ENCODE measurements at places on chromosomes 7 and 10. TPM values are rescaled to one million over a fixed set of nuclear protein-coding genes. Genes with fewer than 3 reads are reported as not detected.

DNA sequence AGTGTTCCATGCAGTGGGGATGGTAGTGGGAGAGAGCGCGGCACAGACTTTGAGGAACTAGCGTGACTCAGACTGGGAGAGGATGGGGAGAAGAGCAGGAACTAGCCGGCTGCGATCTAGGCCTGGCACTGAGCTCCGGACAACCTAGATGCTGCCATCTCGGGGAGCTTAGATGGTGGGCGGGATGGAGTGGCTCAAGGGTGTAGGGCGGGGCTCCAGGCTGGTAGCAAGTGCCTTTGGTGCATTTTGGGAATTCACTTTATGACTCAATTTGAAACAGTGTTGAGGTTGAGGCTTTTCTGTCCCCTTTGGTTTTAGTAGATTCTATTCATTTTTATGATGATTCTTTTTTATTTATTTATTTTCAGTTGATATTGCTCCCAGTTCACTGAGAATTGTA lies 185.3 kb upstream of the GPR26 start:
- H3K4me3 ChIP-seq = no peak overlapping the region
- H3K27ac ChIP-seq = no peak overlapping the region
- no peaks in the 10 kb centered on the region for H3K4me1 ChIP-seq

- H3K4me1 ChIP-seq = no peaks in the 10 kb centered on the region
- H3K27me3 ChIP-seq = no peaks in the 10 kb centered on the region
- no peak for DNase-seq
- no peaks in the 10 kb centered on the region for H3K36me3 ChIP-seq
These were observed 70.6 kb downstream of the COL13A1 start for GRCh38 chr10:69872323-69872722.

DNA sequence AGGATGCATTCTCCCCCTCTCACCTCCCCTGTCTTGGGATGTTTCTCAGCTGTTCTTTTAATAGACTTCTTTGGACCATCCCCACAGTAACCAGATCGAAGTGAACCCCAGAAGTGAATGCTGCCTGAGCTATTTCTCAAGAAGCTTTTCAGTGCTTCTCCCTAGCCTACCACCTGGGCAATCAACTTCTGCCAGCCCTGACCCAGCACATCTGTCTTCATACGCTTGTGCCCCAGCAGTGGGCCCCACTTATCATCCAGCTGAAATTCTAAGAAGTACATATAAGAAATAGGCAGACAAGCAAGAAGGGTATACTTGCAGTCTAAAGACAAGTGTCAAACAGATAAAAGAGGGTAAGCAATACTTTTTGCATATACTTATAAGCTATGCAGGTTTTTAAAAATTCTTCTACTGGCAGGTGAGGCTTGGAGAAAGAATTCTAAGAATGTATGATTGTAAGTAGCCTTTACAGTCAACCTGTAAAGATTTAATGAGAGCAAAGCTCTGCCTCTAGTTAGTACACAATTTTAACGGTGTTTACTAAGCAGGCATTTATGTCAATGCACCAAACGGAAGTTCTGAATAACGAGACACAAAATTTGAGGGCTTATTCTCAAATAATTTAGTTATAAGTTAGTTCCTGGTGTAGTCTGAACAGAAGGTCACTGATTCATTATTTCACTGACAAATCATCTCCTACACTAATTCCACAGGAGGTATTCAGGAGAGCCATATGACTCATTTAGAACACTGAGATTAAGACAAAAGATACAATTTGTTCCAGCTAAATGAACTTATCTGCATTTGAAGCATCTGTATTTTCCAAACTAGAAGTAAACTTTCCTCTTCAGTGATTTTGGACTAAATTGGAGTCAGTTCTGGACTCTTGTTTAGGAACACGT lies 83.3 kb downstream of the RNLS start:
- no peaks in the 10 kb centered on the region for H3K36me3 ChIP-seq
- no peak overlapping the region for H3K27ac ChIP-seq
- H3K27me3 ChIP-seq = no peaks in the 10 kb centered on the region
- no peak for DNase-seq
- peaks cover 5% of the 10 kb centered on the region for H3K4me1 ChIP-seq
- H3K4me3 ChIP-seq = no peak overlapping the region

- DNase-seq = peak; percentile 31
- no peaks in the 10 kb centered on the region for H3K27me3 ChIP-seq
- no peak overlapping the region for H3K4me3 ChIP-seq
- no peak overlapping the region for H3K27ac ChIP-seq
These were observed 8.8 kb downstream of the DEPP1 start for GRCh38 chr10:44969854-44970253.

The C10orf105 gene
- polyA plus RNA-seq = 0.20 TPM

GRCh38 chr10:30671026-30671616 lies 41.6 kb upstream of the LYZL2 start:
- no peaks in the 10 kb centered on the region for H3K36me3 ChIP-seq
- DNase-seq = no peak
- H3K4me3 ChIP-seq = no peak overlapping the region
- H3K27ac ChIP-seq = no peak overlapping the region

DNA sequence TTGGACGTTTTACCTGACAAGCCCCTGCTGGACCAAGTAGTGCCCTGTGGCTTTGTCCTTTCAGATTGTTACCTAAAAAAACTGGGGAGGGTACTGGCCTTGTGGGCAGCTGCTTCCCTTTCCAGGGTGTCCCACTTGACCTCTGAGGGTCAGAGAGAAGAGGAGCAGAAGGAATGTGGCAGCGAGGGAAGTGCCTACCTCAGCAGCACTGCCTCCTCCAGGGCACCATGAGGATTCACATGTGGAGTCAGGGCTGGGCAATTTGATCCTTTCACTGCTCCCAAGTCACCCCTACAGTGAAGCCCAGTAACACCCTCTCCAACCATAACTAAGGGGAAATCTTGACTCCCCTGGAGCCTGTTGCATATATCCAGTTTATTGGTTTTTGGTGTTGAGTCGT lies 64.6 kb downstream of the ITGB1 start:
- no peaks in the 10 kb centered on the region for H3K36me3 ChIP-seq
- no peak overlapping the region for H3K27ac ChIP-seq
- H3K4me1 ChIP-seq = no peaks in the 10 kb centered on the region
- no peak for DNase-seq
- no peak overlapping the region for H3K4me3 ChIP-seq
- H3K27me3 ChIP-seq = no peaks in the 10 kb centered on the region

The AKR1C2 gene
- 9.8 TPM for polyA plus RNA-seq

The SLC12A9 gene
- polyA plus RNA-seq = 4.7 TPM

The TFPI2 gene
- 27.0 TPM for polyA plus RNA-seq

- H3K27ac ChIP-seq = no peak overlapping the region
- no peak overlapping the region for H3K4me3 ChIP-seq
- H3K27me3 ChIP-seq = no peaks in the 10 kb centered on the region
- no peaks in the 10 kb centered on the region for H3K36me3 ChIP-seq
These were observed 12.3 kb upstream of the MYPN start for GRCh38 chr10:68096913-68097516.

DNA sequence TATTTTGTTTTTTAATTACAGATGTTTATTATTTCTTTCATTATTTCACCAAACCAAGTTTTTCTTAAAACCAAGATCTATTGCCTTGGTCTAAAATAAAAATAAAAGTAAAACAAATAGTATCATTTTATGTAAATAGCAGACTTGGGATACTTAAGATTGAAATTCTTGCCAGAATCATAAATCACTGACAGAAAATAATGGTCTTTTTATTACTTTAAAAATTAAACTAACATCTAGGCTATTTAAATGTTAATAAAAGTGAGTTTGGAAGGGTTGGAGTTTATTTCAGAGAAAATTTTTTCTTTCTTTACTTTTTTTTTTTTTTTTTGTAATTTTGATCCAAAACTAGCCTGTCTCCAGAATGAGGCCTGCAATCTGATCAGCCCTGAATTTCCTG lies 568.0 kb upstream of the IGFBP3 start:
- no peak overlapping the region for H3K27ac ChIP-seq
- no peak overlapping the region for H3K4me3 ChIP-seq
- no peaks in the 10 kb centered on the region for H3K27me3 ChIP-seq
- H3K4me1 ChIP-seq = no peaks in the 10 kb centered on the region

DNA sequence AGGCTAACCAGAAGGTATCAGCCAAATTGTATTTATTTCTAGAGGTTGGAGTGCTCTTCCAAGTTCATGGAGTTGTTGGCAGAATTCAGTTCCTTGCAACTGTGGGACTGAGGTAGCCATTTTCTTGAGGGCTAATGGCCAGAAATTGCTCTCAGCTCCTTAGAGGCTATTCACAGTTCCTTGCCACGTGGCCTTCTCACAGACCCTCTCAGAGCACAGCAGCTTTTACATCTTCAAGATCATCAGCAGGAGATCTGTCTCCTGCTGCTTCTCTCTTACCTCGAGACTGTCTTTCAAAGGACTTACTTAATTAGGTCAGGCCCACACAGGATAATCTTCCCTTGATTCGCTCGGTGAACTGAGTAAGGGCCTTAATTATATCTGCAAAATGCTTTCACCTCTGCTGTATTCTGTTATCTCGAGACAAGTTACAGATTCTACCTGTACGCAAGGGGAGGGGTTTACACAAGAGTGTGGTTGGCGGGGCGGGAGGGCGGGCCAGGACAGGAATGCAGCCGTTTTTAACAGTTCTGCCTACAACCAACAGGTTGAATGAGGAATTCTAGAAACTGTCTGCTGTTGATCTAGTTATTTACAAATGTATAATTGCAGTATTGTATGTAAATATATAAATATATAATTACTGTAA lies 15.0 kb downstream of the MIOS start:
- no peak overlapping the region for H3K27ac ChIP-seq
- no peak overlapping the region for H3K4me3 ChIP-seq

GRCh38 chr7:71691538-71691937 lies 559.6 kb downstream of the GALNT17 start:
- DNase-seq = no peak
- H3K36me3 ChIP-seq = no peaks in the 10 kb centered on the region
- H3K4me1 ChIP-seq = no peaks in the 10 kb centered on the region
- no peak overlapping the region for H3K4me3 ChIP-seq

- no peak overlapping the region for H3K4me3 ChIP-seq
- DNase-seq = no peak
- H3K36me3 ChIP-seq = no peaks in the 10 kb centered on the region
- no peak overlapping the region for H3K27ac ChIP-seq
- no peaks in the 10 kb centered on the region for H3K4me1 ChIP-seq
These were observed 79.6 kb upstream of the EMX2 start for GRCh38 chr10:117462816-117463544.
